HAP-1 (cell line): ENCODE measurements at places on chromosomes 2 and 18.
A peak's percentile ranks its signal among the peaks of the same experiment; 100 is the strongest.

DNA sequence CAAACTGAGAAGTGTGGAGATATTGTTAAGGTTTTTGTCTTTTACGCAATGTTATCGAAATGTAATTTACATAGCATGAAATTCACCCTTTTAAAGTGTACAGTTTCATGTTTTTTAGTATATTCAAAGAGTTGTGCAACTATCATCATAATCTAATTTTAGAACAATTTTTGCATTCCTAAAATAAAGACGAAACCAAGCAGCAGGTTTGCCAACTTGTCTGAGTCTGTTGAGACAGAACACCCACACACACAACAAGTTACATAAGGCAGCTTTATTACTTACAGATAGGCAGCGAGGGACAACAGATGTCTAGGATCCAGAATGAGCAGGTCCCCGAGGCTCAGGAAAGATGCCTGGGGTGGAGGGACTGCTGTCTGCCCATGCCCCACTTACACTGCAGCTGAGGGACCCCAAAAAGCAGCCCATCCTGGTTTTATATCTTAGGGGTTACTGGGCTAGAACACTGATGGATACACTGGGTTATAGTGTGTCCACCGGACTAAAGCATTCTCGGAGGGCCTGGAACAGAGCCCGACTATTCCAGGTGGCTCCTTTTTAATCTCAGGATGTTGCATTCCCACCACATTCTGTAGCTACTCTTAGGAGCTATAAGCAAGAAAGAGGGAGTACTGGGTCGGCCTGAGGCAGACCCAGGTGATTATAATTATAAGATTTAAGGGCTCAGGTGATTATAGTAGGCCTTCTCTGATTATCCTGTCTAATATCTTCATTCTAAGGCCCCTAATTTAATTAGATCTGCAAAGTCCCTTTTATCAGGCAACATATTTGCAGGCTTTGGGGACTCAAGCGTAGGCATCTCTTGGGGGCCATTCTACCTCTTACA is 150.2 kb upstream of the DOK6 start:
- no peak for DNase-seq

GRCh38 chr2:18934886-18935285 is 345.5 kb upstream of the NT5C1B start:
- no peak for DNase-seq

DNA sequence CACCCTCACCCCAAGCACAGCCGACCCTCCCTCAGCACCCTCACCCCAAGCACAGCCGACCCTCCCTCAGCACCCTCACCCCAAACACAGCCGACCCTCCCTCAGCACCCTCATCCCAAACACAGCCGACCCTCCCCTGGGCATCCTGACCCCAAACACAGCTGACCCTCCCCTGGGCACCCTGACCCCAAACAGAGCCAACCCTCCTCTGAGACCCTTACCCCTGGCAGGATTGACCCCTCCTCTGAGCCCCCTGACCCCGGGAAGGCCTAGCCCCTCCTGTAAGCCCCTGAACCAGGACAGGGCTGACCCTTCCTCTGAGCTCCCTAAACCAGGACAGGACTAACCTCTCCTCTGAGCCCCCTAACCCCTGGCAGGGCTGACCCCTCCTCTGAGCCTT is 84.4 kb upstream of the RAB6C start:
- no peak for DNase-seq

DNA sequence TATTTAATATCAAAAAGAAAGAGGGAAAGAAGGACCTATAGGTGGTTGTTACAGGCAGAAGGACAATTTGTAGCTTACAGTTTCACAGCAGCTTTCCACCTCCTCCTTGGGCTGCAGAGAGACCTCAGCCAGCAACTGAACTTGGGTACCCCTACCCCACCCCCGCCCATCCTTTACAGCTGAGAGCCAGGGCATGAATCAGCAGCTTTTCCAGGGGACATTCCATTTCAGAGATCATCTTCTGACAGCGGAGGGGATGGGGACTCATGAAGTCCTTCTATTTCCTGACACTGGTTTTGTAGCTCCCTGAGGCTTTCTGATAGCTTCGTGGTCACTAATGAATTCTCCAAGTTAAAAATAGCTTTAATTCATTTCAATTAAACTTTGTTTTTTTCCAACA is 96.4 kb downstream of the ITGB1BP1 start:
- no peak for DNase-seq

DNA sequence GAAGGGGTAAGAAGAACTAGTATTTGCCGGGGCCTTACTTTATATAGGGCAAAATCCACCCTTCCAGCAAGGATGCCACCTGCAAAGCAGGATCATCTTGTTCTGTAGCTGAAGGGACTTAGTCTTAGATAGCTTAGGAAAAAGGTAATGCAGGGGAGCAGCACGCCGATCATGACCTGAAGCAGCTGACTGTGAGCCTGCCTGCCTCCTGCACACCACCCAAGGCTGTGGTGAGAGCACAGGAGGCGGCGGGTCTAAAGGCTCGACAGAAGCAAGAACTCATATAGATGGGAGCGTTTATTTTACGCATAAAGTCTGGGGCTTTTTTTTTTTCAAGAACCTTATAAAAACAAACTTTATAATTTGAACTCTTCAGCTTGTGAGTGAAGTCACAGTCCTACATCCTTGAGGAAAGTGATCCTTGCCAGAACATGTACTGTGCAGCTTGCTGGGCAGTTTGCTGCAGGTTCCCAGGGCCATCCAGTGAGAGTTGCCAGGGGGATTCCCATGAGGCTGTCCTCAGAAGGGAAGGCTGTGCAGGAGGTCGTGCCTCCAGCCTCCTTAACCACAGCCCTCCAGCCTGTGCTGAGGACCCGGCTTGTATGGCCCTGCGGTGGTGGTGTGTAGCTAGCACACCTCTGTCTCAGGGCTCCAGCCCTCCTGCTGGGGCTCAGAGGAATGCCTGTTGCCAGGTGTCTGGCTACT is 92.1 kb downstream of the RNF144A start:
- no peak for DNase-seq

- DNase-seq: peak; percentile 74
These were observed 513 bp downstream of the TRIP12 start for GRCh38 chr2:229921101-229921891.

- DNase-seq: no peak
These were observed 40.7 kb upstream of the TAF1B start for GRCh38 chr2:9802576-9802993.

- peak; percentile 88 for DNase-seq
These were observed at the start of gene ITM2C for GRCh38 chr2:230864605-230865306. ITM2C (plus strand) TSS chr2:230864942; CDS start chr2:230865026, 84 bp downstream.

DNA sequence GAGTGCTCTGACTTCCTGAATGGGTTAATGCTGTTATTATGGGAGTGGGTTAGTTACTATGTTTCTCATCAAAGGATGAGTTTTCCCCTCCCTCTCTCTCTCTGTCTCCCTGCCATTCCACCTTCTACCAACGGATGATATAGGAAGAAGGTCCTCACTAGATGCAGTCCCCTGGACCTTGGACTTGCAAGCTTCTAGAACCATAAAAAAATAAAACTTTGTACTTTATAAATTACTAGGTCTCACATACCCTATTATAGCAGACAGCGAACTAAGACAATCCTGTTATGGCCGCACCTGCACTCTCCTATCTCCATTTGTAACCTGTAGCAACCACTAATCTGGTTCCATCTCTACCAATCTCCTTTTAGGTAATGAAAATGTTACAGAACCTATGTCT is 564.9 kb downstream of the CNTNAP5 start:
- DNase-seq: no peak

GRCh38 chr18:45069546-45069945 is 388.9 kb downstream of the SETBP1 start:
- DNase-seq: no peak

DNA sequence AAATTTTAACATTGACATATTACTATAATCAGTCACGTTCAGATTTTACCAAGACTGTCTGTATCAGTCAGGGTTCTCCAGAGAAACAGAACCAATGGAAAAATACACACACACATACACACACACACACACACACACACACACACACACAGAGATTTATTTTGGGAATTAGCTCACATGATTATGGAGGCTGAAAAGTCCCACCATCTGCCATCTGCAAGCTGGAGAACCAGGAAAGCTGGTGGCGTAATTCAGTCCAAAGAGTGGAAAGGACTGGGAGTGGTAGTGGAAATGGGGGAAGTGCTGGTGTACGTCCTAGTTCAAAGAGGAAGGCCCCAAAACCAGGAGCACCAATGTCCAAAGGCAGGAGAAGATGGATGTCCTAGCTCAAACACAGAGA is 166.4 kb downstream of the AKAIN1 start:
- DNase-seq: no peak

DNA sequence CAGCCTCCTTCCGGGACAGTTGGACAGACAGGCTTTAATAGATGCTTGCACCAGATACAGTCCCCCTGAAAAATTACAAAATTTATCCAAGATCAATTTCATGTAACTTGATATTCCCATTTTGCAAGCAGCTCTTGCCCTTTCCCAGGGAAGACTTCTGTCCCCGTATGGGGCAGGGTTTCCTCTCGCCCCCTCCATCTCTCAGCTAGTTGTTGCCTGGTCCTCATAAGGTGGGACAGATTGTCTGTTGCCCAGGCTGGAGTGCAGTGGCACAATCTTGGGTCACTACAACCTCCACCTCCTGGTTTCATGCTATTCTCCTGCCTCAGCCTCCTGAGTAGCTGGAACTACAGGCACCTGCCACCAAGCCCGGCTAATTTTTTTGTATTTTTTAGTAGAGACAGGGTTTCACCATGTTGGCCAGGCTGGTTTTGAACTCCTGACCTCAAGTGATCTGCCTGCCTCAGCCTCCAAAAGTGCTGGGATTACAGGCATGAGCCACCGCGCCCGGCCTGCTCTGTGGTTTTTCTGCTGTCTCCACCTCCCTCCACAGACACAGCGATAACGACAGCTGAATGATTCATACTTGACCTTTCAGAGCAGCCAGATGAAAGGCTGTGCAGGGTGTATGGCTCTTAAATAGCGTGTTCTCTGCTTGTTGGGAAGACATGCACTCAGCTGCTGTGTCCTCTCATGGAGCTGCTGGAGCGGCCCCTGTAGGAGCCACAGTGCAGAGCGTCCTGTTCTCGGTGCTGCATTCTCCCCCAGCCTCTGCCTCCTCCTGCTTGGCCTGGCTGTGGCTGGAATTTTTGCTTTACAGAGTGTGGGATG is 61.4 kb downstream of the TTC39C start:
- peak; percentile 31 for DNase-seq

DNA sequence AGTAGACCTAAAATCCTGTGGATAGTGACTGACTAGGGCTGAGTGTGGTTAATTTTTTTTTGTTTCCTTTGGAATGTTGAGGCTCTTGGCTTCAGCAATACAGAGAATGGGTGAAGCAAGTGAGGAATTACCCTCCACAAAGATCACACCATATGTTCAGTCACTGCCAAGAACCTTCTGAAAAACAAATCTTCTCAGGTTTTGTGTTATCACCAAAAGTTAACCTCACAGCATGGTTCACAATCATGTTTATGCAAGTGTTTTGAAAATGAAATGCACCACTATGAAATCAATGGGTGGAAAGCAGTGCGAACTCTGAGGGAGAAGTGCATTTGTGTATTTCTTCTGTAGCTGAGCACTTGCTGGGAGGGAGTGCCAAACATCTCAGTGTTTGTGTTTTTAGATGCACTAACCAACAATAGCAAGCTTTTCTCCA is 44.4 kb downstream of the SPATS2L start:
- no peak for DNase-seq

DNA sequence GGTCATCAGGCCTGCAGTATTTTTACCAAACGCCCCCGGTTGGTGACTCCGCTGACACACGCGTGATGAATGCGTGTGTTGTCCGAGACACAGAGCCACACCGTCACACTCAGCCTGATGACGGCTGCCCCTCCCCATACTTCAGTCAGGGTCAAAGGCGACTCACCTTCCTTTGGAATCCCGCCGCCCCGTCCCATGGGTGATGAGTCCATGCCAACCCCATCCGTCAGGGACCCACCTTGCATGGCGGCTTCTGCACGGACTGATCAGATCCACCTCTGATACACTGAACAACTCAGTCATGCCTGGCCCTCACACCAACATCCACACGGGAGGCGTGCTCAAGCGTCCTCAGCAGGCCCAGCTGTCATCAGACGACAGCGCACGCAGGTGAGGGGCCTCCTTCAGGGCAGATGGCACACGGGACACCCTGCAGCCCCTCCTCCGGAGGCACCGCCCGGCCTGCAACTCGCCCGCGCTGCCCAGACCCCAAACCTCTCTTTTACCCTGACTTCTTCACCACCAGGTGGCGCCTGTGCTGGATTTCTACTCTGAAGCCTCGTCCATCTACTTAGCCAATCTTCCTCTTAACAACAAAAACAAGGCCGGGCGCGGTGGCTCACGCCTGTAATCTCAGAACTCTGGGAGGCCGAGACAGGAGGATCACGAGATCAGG is 89.2 kb downstream of the ZNF516 start:
- DNase-seq: no peak

GRCh38 chr2:120543899-120544298 is 191.8 kb upstream of the GLI2 start:
- DNase-seq: no peak

- DNase-seq: no peak
These were observed at the start of gene CYBRD1 for GRCh38 chr2:171522052-171522787. CYBRD1 (plus strand) TSS chr2:171522474; CDS start chr2:171522546, 72 bp downstream.

DNA sequence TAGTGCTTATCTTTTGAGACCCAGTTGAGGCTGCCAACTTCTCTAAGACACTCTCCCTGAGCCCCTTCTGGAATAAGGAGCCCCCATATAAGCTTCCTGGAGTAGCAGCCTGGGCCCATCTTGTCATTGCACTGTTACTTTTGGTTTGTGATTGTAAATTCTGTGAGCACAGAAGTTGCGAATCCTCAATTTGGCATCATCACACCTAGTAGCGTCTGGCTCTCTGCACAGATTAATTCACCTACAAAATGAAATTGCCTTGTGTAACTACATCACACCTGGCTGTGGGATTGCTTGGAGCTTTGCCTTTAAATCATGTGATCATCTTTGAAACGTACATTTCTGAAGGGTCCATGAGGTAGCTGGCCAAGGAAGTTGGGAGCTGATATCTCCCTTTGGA is 193.2 kb upstream of the BCL2L11 start:
- DNase-seq: no peak

DNA sequence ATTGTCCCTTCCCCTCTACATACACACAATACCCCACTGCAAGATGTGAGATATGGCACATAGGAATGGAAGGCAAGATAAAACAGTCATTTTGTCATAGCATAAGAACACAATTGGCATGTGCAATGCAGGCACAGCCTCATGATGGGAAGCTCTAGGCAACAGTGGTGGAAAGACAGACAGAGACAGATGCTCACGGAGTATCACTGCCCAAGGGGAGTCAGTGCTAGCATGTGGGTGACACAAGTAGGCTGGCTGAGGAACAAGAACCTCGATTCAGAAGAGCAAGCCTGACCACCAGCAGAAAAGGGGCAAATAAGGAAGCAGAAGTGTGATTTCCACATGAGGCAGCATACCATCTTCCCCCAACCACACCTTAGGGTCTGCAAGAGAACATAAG is 323.6 kb downstream of the PAX3 start:
- no peak for DNase-seq

- no peak for DNase-seq
These were observed 3.5 kb downstream of the PCBP1 start for GRCh38 chr2:70090706-70091334.
